ENCODE measurements at places on chromosomes 11 and 22. TPM values are rescaled to one million over a fixed set of nuclear protein-coding genes. Genes with fewer than 3 reads are reported as not detected.

DNA sequence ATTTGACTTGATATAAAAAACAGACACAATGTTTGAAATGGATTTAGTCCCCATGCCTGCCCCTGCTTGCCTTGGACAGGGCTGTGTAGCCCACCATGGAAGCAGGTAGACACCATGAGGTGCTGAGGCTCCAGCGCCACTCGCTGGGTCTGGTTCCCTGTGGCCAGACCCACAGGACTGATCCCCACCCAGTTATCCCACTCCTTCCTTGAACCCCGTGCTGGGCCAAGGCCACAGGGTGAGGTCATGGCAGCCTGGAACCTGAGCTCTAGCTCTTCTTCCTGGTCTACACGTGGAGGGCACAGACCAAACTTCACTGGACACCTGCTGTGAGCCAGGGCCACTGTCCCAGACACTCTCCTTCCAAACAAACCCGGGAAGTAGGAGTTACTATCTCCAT is 42.5 kb downstream of the GAB4 start:
- no peaks in the 10 kb centered on the region for H3K36me3 ChIP-seq
- no peak overlapping the region for H3K27ac ChIP-seq
- no peak overlapping the region for H3K4me3 ChIP-seq
- H3K4me1 ChIP-seq = no peaks in the 10 kb centered on the region
- no peak for DNase-seq

SNX32 gene
- total RNA-seq = 2.3 TPM

DNA sequence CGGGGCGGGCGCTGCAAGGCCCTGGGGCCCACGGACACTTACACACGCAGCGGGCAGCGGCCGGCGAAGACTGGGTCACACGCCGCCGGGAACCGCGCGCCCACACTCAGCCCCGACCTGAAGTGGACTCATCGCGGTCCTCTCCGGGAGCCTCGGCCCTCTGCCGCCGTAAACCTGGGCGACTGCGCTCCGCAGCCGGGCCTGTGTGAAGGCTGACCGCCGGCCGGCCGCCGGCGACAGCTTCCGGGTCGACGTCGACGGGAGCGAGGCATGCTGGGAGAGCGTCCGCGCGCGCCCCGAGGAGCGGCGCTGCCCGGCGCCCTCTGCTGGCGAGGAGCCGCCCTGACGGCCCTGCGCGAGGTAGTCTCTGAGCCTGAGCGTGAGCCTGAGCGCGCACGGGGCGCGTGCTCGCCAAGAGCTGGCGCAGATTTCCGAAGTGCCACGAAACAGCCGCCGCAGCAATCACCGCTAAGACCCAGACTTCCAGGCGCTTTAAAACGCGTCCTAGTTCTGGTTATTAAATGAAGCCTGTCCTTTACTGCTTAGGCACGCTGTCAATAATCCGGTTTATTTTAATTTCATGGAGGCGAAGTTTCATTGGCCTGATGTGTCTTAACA is at the start of gene SNX19:
Gene SNX19 (minus strand): TSS at position 242 of the 618 bp plus-strand sequence. CDS start 540 bp downstream, outside the sequence.
- peak within 1 kb of the TSS; percentile 72 for H3K4me3 ChIP-seq
- H3K27me3 ChIP-seq = no peaks in the 10 kb centered on the region
- peaks cover 17% of the 10 kb centered on the region for H3K36me3 ChIP-seq
- peak; percentile 90 for DNase-seq

APOA5 gene
- not detected for total RNA-seq

- no peak for DNase-seq
- no peak overlapping the region for H3K4me3 ChIP-seq
- H3K4me1 ChIP-seq = peaks cover under 1% of the 10 kb centered on the region
- H3K27me3 ChIP-seq = no peaks in the 10 kb centered on the region
- peaks cover 64% of the 10 kb centered on the region for H3K36me3 ChIP-seq
These were observed 8.4 kb downstream of the IL18BP start for GRCh38 chr11:72007089-72007476.

DNA sequence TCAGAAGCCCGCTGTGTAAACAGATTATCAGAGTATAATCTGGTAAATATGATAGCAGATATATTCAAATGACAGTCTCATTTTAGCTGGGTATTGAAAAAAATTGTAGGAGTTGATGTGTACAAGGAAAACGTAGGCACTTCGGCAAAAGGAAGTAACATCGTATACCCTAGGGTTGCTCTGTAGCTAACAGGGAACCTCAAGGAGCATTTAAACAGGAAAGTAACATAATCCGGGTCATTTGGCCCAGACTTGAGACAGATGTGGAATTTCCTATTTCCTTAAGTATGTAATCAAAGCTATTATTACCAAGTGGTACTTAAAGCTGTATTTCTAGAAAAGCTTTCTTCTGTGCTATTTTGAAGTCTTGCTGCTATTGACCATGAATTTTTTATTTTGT is 215.6 kb downstream of the DDX10 start:
- no peaks in the 10 kb centered on the region for H3K4me1 ChIP-seq
- no peaks in the 10 kb centered on the region for H3K36me3 ChIP-seq
- no peaks in the 10 kb centered on the region for H3K27me3 ChIP-seq
- DNase-seq = no peak
- H3K27ac ChIP-seq = no peak overlapping the region
- no peak overlapping the region for H3K4me3 ChIP-seq

- H3K4me3 ChIP-seq = no peak overlapping the region
- no peak overlapping the region for H3K27ac ChIP-seq
- no peaks in the 10 kb centered on the region for H3K27me3 ChIP-seq
- DNase-seq = no peak
- no peaks in the 10 kb centered on the region for H3K36me3 ChIP-seq
These were observed 33.5 kb upstream of the BAIAP2L2 start for GRCh38 chr22:38144025-38144405.

DNA sequence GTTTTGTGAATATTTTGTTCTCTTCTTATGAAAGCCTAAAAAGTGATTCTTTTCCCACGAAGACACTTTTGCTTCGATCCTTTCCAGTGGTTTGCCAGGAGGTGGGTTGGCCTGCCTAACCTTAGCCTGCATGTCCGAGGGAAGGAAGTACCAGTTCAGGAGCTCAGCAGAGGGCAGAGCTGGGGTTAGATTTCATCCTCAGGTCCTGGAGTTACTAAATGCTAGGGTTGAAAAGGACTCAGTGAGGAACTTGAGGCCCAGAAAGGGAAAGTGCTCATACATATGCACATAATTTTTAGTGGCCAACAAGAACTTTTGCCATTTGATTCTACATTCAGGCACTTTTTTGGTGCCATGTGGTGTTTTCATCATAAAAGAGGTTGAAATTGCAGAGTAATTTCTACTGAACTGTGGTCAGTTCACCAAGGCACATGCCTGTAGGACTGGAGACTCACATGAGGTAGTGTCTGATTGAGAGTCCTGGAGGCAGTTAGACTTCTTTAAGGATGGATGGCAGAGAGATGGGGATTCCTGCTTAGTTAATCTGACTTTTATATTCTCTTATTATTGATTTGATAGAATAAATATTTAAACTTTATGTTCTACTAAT is 36.7 kb downstream of the NCAM1 start:
- no peaks in the 10 kb centered on the region for H3K27me3 ChIP-seq
- H3K4me1 ChIP-seq = no peaks in the 10 kb centered on the region
- no peak overlapping the region for H3K27ac ChIP-seq

GRCh38 chr11:27392278-27393114 is 29.5 kb upstream of the CCDC34 start:
- H3K27me3 ChIP-seq = no peaks in the 10 kb centered on the region
- H3K4me1 ChIP-seq = peaks cover 6% of the 10 kb centered on the region
- no peak overlapping the region for H3K27ac ChIP-seq
- DNase-seq = peak; percentile 81

EML3 gene
- total RNA-seq = 17.5 TPM

DNA sequence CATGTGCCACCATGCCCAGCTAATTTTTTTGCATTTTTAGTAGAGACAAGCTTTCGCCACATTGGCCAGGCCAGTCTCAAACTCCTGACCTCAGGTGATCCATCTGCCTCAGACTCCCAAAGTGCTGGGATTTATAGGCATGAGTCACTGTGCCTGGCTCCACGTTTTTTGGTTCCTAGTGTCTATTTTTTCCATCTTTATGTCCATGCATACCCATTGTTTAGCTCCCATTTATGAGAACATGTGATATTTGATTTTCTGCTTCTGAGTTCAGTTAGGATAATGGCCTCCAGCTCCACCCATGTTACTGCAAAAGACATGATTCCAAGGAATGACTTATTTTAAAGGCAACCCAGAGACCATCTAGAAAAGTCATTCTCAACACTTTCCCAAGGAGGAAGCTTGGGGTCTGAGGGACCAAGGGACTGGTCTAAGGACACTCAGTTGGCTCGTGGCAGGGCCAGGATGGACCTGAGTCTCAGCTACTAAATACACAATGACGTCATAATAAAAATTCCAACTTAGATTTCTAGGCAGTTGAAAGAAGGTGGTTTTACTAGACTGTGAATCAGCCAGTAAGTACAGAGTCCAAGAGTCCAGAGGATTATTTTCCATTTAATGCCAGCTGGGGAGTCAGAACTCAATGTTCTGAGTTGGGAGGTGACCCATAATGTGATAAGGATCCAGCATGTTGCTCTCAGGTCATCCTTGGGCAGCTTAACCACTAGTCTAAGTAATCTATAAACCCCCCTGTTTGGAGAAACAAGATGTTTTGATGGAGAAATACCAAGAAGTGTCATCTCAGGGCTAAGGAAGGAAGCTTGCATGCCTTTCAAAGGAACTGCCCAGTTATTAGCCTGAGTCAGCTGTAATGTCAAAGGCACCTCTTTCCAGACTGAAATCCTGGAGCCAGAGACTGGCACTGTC is 39.4 kb downstream of the ABTB2 start:
- no peaks in the 10 kb centered on the region for H3K4me1 ChIP-seq
- no peaks in the 10 kb centered on the region for H3K36me3 ChIP-seq
- H3K27me3 ChIP-seq = no peaks in the 10 kb centered on the region

DNA sequence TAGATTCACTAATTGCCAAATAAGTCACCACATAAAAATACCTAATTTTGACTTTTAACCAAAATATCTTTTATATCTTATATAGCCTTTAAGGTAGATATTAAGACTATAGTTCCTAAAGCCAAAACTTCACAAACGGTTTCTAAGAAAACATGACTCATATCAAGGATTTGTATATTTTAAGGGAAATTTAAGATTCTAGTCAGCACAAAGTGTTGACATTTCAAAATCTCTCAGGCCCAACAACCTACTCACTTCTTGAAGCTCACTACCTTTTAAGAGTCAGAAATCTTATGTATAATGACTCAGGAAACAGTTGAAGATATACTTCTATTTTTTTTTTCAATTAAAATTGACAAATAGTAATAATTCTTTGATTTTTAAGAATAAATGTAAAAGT is 221.9 kb downstream of the SBF2 start:
- no peaks in the 10 kb centered on the region for H3K27me3 ChIP-seq
- peaks cover 4% of the 10 kb centered on the region for H3K4me1 ChIP-seq
- H3K4me3 ChIP-seq = no peak overlapping the region
- no peak overlapping the region for H3K27ac ChIP-seq

GRCh38 chr22:36528341-36528740 is 625 bp downstream of the EIF3D start:
- H3K4me3 ChIP-seq = peak overlapping the region; percentile 98
- peaks cover 3% of the 10 kb centered on the region for H3K4me1 ChIP-seq
- peak; percentile 20 for DNase-seq
- peak overlapping the region; percentile 94 for H3K27ac ChIP-seq
- peaks cover 13% of the 10 kb centered on the region for H3K36me3 ChIP-seq

CCDC89 gene
- total RNA-seq = 4.1 TPM

DNA sequence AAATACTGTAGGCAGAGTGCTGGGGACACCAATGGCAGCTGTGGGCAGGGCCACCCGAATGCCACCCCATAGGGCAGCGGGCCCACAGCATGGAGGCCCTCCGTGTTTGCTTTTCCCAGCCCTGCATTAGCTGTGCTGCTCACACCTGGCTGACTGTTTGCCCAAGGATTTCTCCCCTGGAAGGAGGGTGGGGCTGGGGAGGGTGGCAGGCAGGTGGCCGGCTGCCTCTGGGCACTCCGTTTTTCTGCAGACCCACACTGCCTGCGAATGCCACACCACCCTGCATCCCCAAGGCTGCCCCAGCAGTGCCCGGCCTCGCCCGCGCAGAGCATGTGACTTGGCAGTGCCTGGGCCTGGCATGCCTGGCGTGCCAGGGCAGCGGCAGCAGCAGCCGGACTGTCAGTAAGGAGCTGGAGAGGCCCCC is 19.6 kb downstream of the DAGLA start:
- no peak overlapping the region for H3K4me3 ChIP-seq
- H3K27ac ChIP-seq = no peak overlapping the region
- no peaks in the 10 kb centered on the region for H3K36me3 ChIP-seq
- peaks cover 14% of the 10 kb centered on the region for H3K4me1 ChIP-seq

DNA sequence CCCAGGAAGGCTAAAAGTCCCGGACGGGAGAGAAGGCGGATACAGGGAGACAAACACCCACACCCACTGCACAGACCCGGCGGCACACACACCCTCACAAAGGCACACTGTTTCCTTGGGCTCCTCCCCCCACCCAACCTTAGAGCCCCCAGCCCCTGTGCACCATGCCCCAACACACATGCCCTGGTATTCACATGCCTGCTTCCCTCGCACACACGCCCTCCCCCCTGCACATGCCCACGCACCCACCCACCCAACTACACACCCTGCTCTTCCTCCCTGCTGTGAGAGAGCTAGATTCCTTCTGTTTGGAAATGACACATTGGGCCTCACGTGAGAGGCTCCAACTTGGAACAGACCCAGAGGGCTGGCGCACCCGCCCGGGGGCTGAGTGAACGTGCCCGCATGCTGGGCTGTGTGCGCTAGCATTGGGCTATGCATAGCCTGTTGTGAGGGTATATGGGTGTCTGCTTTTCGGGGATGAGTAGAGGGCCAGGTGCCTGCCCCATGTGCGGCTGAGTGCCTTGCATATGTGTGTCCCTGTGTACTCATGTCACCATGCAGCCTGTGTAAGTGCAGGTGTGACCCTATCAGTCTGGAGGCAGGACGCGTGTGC is 518 bp upstream of the CHRM1 start:
- H3K27ac ChIP-seq = no peak overlapping the region
- peaks cover 3% of the 10 kb centered on the region for H3K4me1 ChIP-seq
- DNase-seq = no peak
- no peaks in the 10 kb centered on the region for H3K36me3 ChIP-seq
- H3K4me3 ChIP-seq = no peak overlapping the region
